ENCODE measurements at places on chromosomes 2 and 18.

DNA sequence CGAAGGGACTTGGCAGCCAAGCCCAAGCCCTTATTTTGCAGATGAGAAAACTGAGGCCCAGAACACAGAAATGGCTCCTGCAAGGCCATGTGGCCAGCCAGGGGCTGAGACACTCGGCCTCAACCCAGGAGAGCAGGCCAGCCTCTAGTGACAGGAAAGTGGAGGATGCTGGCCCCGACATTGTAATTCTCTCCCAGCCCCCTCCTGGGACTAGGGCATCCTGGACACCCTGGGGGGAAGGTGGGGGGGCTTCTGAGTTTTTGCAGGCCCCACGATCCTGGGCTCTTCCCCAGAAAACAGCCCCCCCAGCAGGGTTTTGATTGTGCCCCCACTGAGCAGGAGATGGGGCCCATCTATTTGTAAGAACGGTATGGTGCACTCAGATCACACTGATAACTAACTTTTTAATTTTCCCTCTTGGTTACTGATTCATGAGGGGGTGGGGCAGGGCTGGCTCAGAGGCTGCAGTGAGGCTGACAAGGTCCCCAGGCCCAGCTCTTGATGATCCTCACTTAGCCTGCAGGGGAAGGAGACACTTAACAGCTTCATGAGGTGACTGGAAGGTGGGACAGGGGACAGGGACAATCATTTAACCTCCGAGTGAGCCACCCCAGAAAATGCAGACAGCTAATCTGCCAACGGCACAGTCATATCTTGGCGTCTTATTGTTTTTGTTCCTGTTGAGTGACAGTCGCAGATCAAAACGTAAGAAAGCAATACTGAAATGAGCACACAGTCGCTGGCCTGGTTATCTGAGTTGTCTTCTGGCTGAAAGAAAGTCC lies 18.9 kb downstream of the SMAD7 start:
- DNase-seq: no peak

GRCh38 chr2:226185616-226186211 lies 613.9 kb downstream of the IRS1 start:
- no peak for DNase-seq

GRCh38 chr2:226002438-226002837 lies 602.9 kb downstream of the NYAP2 start:
- no peak for DNase-seq

- DNase-seq: no peak
These were observed 126.9 kb downstream of the RPIA start for GRCh38 chr2:88818381-88818780.

DNA sequence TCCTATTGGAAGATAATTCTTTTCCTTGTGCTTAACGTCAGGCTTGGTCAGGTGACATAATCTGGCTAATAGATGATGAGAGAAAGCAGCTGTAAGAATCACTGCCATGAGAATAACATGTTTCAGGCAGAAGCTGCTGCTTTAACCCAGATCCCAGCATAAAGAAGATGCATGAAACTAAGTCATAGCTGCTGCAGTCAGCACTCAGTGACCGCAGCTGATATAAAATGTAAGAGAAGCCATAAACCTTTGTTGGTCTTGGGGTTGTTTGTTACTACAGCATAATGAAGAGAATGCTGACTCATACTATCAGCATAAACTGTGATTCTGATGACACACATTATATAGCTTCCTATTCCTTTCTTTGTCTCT lies 274.3 kb upstream of the TRIB2 start:
- no peak for DNase-seq

DNA sequence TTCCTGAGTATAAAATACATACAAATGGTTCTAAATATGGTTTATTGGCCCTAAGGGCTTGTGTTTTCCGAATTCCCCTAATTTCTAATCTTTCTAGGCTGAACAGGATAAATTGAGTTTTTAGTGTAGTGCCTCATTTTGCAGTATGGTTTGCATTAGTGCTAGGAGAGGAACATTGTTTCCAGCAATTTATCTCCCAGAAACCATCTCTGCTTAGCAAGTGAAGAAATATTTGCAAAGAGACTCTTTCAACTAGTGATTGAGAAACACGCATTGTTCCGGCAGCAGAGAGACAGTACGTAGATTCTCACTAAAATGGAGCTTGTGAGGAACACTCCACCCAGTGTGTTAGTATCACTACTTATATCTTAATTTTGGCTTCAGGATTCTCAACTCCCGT lies 177.8 kb upstream of the EPAS1 start:
- no peak for DNase-seq

DNA sequence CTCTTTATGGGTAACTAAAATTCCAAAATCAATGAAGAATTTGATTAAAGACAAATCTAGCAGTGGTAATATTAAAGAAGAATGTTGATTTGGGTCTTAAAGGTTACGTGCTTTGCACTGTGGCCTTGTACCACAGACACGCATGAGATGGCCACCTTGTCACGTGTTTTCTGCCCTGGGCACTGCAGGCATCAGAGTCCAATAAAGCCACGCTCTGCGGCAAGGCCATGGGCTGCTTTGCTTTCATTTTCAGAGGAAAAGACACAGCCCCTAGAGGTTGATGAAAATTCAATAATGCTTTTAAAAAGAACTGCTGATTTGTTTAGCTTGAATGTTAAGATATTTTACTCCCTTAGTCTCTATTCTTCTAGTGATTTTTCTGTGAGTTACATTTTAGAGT lies 30.4 kb downstream of the AOX1 start:
- DNase-seq: no peak

- no peak for DNase-seq
These were observed 1.3 kb downstream of the BIRC6 start for GRCh38 chr2:32358111-32358482.

DNA sequence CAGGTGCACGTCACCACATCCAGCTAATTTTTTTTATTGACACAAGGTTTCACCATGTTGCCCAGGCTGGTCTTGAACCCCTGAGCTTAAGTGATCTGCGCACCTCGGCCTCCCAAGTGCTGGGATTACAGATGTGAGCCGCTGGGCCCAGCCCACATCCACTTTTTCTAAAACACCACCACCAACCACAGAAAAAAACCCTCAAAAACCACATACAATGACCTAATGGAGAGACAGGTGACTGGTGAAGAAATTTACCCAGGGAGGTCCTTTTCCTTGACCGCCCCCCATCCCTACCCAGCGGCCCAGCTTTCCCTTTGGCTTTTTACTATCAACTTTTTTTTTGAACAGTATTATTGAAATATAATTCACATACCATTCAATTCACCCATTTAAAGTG lies 47.9 kb downstream of the CACNB4 start:
- no peak for DNase-seq

- no peak for DNase-seq
These were observed 12.6 kb downstream of the HYCC2 start for GRCh38 chr2:201058914-201059313.

DNA sequence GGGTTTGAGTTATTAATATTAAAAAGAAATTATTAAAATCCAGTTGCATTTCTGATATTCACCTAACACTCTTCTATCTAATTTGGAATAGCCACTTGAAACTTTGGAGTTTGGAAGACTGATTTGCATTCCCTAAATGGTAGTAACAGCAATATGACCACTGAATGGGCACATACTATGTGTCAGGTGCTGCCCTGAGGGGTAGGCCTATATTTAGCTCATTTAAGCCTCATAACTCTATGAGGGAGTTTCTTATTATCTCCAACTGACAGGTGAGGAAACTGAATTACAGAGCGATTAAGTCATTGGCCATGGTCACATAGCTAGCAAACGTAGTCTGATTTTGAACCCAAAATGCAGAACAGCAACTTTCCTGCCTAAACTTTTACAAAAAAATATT lies 77.3 kb downstream of the VWA3B start:
- no peak for DNase-seq

DNA sequence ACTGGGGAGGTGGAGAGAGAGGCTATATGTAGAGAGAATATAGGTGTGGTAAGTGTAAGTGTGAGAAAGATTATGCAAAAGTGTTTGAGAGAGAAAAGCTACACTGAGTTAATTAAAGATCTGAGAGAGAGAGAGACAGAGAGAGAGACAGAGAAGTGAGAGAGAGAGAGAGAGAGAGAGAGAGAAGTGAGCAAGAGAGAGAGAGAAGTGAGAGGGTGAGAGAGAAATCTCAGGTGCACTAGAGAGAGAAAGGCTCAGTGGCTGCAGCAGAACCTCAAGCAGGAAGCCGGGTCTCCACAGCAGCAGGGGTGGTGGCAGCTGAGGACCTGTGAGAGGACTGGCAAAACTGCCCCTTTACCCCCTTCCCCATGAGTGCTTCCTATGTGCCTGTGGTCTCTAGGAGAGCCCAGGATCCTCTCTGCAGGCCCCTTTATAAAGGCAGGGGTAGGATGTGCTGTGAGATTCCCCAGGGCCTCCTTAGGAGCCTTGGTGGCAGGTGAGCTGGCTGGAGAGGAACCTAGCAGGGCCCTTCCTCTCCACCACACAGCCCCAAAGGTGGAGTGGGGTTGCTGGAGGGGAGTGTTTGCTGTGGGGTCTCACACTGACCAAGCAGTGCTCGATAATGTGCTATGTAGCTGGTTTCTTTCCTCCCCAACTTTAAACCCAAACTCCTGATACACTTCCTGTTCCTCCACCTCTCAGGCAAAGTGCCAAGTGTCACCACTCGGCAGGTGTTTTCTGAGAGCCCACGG lies 52.6 kb downstream of the SLC4A5 start:
- DNase-seq: peak; percentile 9

DNA sequence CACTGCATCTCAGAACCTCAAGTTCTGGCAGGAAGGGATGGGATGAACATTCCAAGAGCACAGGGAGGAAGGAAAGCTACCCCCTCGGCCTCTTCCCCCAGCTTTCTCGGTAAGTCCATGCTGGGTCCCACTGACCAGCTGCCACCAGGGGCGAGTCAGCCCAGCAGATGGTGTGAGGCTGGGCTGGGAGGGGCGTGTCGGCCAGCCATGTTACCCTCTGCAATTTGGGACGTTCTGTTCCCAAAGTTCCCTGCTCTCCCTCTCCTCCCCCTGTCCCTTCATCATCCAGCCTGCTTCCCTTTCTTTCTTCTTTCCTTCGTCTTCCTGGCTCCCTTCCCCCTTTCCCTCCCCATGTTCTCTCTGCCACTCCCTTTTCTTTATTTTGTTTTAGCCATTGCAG lies 74.3 kb upstream of the TNP1 start:
- DNase-seq: no peak

DNA sequence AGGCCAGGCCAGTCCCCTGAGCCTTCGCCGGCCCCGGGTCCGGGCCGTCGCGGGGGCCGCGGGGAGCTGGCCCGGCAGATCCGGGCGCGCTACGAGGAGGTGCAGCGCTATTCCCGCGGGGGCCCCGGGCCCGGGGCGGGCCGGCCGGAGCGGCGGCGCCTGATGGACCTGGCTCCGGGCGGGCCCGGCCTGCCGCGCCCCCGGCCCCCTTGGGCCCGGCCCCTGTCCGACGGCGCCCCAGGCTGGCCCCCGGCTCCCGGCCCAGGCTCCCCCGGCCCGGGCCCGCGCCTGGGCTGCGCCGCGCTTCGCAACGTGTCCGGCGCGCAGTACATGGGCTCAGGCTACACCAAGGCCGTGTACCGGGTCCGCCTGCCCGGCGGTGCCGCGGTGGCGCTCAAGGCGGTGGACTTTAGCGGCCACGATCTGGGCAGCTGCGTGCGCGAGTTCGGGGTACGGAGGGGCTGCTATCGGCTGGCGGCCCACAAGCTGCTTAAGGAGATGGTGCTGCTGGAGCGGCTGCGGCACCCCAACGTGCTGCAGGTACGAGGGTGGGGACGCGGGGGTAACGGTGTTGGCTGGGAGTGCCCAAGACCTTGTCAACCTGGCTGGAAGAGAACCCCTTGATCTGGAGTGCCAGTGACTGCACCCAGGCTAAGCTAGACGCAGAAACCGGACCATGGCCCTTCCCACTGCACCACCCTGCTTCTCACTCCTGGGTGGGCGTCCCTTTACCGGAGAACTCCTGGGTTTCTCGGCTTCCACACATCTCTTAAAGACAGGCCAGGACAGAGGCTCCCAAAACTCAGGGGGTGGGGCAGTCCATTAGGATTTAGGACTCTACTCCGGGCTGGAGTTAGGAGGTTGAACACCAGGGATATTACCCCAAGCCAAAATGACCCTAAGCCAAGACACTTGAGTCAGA lies 739 bp downstream of the PKDCC start:
- no peak for DNase-seq

- DNase-seq: no peak
These were observed 65.4 kb upstream of the VRK2 start for GRCh38 chr2:57981083-57981768.

DNA sequence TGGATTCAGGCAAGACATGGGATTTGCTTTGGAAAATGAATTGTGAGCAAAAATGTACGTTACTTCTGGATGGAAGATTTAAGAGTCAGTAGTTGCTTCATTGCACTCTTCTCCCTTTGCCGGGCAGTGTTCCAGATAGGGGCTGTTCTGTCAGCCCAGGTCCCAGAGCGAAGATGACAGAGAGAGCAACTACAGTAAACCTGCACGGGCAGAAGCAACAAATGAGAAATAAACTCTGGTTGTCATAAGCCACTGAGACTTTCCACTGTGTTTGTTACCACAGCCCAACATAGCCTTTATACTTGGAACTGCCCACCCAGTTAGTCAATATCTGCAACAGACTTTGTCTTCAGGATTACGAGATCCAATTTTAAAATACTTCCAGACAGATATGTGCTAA lies 83.3 kb downstream of the CACNB4 start:
- DNase-seq: no peak

- no peak for DNase-seq
These were observed 128.8 kb upstream of the TRIB2 start for GRCh38 chr2:12587729-12588522.
